Tibial artery (tissue), 4 donors: ENCODE measurements at places on chromosomes 16 and 17.

- H3K27ac ChIP-seq: no peak overlapping the region
- no peak for DNase-seq
- no peaks in the 10 kb centered on the region for H3K36me3 ChIP-seq
- no peak overlapping the region for H3K4me3 ChIP-seq
- no peaks in the 10 kb centered on the region for H3K4me1 ChIP-seq
- no peaks in the 10 kb centered on the region for H3K27me3 ChIP-seq
Observed at GRCh38 chr16:51184702-51185433, 33.8 kb upstream of the SALL1 start.

DNA sequence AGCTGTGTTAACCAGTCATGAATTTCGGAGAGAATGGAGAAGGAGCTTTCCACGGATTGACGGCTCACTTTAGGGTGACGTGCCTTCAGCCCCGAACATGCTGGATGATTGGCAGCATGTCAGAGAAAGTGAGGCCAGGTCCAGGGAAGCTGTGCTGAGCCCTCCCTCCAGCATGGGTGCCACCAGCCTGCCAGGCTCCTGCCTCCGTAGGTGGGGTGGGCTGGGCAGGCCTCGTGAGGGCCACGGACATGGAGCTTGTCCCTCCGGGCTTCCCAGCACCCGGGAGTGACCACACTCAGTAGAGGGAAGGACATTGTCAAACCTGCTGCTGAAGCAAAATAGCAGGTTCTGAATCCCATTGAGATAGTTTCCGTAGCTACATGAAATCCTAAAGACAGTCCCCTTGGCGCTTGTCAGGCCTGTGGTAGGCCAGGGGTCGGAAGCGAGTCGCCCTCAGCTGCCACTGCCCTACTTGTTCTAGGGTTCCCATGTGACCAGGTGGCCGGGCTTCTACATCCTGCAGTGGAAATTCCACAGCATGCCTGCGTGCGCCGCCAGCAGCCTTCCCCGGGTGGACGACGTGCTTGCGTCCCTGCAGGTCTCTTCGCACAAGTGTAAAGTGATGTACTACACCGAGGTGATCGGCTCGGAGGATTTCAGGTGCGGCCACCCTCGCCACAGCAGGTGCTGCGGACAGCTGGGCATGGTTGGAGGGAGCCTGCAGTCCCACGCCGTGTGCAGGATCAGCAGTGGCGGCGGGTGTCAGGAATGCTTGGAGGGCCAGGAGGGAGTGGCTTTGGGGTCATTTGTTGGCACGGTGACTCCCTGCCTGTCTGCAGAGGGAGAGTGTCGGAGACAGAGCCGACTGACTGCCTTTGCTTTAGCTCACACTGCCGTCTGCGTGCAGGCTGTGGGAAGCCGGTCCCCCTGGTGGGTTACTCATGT lies 72.3 kb downstream of the SEC14L1 start:
- no peaks in the 10 kb centered on the region for H3K27me3 ChIP-seq
- no peaks in the 10 kb centered on the region for H3K4me1 ChIP-seq
- DNase-seq: no peak
- peaks cover 92% of the 10 kb centered on the region for H3K36me3 ChIP-seq

GRCh38 chr17:56416682-56417351 lies 176.7 kb upstream of the NOG start:
- no peaks in the 10 kb centered on the region for H3K4me1 ChIP-seq
- no peak overlapping the region for H3K4me3 ChIP-seq
- DNase-seq: no peak
- no peaks in the 10 kb centered on the region for H3K36me3 ChIP-seq

- H3K4me3 ChIP-seq: peak overlapping the region; percentile 96
- peaks cover 17% of the 10 kb centered on the region for H3K4me1 ChIP-seq
- peak; percentile 75 for DNase-seq
- H3K36me3 ChIP-seq: no peaks in the 10 kb centered on the region
- H3K27ac ChIP-seq: peak overlapping the region; percentile 98
Observed at GRCh38 chr17:38867968-38868816, 1.7 kb upstream of the LASP1 start.

DNA sequence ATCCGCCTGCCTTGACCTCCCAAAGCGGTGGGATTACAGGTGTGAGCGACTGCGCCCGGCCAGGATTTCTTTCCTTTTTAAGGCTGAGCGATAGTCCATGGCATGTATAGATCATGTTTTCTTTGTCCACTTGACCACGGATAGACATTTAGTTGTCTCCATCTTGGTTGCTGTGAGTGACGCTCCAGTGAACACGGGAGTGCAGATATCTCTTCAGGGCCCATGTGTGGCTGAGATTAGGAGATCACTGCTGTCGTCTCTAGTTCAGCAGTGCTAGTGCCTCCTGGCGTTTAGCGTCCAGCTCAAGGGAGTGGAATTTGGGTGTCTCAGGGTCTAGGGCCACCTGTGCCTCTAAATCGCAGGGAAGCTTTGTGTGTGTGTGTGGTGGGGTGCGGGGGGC lies 41.5 kb downstream of the ABCC1 start:
- H3K27ac ChIP-seq: no peak overlapping the region
- no peaks in the 10 kb centered on the region for H3K36me3 ChIP-seq
- H3K4me1 ChIP-seq: peaks cover 5% of the 10 kb centered on the region

DNA sequence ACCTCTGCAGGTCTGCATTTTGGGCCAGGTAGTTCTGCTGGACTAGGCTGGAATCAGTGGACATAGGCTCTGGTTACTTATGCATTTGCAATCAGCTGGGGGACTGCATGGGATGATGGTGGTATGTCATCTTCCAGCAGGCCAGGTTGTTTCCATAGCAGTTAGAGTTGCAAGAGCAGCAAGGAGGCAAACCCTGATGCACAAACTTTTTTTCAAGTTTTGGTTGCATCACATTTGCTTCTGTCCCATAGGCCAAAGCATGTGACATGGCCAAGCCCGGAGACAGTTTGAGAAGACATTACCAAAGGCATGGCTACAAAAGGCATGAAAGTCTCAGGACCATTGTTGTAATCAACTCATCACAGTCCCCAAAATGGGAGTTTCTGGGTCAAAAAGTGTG lies 58.2 kb downstream of the PRKCB start:
- H3K27me3 ChIP-seq: no peaks in the 10 kb centered on the region
- H3K4me3 ChIP-seq: no peak overlapping the region
- DNase-seq: no peak

- H3K36me3 ChIP-seq: peaks cover 43% of the 10 kb centered on the region
- no peak overlapping the region for H3K4me3 ChIP-seq
- no peaks in the 10 kb centered on the region for H3K27me3 ChIP-seq
- H3K27ac ChIP-seq: no peak overlapping the region
Observed at GRCh38 chr16:84500531-84500930, 3.9 kb downstream of the MEAK7 start.
